ENCODE measurements at places on chromosomes 1 and 21.

DNA sequence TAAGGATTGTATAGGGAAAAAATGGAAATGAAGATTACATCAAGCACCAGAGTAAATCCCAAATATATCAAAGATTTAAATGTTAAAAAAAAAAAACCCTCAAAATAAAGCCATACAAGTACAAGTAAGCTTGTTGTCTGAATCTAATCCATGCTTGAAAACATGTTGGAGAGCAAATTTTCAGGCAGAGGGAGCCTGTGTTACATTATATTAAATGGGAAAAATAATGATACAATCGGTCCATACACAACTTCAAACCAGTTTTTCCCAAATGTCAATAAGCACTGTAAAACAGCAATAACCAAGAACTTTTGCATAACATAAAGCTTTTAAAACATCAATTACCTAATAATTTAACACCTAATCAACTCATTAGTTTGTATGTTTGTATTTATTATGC lies 949.4 kb upstream of the ADGRL4 start:
- DNase-seq = no peak

GRCh38 chr1:5369223-5369622 lies 623.0 kb downstream of the NPHP4 start:
- no peak for DNase-seq

- DNase-seq = no peak
Observed at GRCh38 chr1:92551916-92552315, 65.2 kb upstream of the GFI1 start.

DNA sequence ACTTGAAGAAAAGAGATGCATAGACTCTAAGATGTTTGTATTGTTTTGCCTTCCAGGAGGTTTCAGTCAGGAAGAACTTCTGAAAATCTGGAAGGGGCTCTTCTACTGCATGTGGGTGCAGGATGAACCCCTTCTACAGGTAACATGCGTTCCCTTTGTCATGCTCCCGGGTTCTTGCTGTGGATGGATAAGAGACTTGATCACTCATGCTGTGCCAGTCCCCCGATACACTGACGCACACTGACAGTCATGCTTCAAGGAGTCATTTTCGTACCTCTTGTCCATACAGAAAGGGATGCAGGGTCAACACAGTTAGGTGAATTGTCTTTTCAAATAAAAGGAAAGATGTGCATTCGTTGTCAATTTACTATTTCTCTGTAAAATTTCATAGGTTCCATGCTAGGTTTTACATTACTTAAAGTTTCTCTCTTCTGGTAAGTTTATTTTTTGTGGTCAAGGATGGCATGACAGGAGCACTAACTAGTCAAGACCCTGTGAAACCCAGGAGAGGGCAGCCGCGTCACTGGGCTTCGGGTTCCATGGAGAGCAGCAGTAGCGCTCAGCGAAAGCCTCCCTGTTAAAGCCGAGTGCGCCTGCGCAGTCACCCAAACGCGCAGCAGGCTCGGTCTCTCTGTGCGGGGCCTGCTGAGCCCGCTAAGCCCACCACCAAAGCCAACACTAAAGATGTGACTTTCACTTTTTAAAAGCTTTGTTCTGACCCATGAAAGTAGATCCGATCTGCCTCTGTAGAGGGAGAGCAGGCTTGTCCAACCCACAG lies 10.7 kb downstream of the RRP1B start:
- no peak for DNase-seq

- no peak for DNase-seq
Observed at GRCh38 chr1:34398241-34398915, 221.7 kb downstream of the C1orf94 start.

DNA sequence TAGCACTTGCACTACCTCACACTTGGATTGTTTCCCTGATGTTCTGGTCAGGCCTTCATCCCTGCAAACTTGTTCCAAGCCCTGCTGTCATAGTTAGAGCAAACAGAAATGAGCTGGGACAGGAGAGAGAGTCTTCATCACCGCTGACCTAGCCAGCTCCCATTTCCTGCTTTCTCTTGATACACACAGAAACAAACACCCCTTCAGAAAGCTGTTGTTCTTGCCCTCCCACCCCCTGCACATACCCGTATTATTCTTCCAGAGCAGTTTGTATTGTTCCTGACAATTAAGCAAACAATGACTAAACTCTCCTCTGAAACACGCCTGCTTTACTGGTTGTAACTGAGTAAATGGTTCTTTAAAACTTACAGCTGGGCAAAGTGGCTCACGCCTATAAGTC lies 2.9 kb upstream of the SYT2 start:
- no peak for DNase-seq

DNA sequence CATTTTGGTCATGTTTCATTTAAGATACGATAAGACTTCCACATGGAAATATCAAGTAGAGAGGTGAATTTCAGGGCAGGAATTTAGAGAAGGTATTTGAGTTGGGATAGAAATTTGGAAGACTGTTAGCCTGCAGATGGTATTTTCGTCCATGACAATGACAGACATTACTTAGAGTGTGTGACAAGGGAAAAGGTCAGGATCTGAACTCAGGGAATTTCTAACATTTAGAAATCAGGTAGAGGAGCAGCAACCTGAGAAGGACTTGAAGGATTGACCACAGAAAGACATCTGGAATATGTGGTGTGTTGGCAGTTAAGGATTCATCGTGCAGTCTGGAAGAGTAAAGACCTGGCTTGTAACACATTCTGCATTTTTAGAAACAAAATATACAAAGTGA lies 57.9 kb downstream of the RABGAP1L start:
- no peak for DNase-seq

DNA sequence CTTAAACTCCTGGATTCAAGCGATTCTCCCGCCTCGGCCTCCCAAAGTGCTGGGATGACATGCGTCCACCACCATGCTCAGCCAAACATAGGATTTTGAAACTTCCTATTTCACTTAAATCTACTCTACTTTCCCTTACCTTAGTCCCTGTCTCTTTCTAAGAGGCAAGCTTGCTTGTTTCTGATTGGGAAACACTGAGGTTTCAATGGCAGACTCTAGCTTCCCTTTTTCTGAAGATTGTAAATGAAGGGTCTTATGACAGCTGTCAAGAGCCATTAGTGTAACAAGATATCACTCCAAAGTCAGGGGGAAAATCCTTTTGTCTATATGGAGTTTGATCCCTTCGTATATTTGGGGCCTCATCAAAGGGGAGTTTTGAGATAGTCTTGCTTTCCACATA lies 23.5 kb upstream of the LMO4 start:
- DNase-seq = no peak

- no peak for DNase-seq
Observed at GRCh38 chr1:171366816-171367215, 52.8 kb downstream of the FMO4 start.

DNA sequence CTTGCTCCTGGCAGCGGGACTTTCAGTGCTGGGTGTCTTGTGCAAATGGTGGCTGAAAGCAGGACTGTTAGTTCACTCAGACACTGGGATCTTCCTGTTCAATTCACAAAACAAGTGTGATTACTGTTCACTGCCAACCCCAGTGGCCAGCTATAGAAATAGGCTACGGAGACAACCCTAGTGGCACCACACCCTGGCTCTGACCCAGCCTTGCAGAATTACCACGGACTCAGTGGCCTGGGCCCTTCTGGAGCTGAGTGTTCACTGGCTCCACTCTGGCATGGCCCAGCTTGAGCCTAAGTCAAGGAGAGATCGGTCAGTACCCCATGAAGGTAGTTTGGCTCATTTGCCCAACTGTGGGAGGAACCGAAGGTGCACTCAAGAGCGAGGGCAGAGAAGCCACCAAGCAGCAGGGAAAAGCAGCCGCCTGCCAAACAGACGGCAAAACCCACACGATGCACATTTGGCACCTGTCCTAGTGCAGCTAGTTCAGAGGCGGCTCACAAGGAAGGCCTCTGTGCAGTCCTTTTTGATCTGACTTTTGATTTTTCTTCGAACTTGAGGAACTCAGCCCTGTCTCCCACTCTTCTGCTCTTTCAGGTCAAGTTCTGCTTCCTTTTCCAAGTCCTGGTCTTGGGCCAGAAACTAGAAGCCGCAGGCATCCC lies 5.9 kb downstream of the KIAA2013 start:
- DNase-seq = no peak

DNA sequence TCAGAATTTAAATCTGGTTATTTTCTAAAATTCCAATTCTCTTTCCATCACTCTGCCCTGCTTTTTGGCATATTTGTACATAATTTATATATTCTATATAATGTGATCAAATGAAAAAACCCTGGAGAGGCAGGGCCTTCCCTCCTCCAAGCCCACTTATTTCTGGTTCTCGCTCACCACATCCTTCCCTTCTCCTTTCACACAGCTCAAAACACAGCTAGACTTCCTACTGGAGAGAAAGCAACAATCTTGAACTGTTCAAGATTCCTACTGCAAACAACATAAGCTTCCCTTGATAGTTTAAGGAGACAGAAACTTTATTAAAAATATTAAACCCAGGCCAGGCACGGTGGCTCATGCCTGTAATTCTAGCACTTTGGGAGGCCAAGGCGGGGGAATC lies 7.6 kb upstream of the AIM2 start:
- DNase-seq = no peak

- no peak for DNase-seq
Observed at GRCh38 chr21:32645261-32646182, 33.3 kb upstream of the CFAP298 start.

Measured in HEK293T (cell line).